ENCODE measurements at places on chromosomes 3 and 15.

DNA sequence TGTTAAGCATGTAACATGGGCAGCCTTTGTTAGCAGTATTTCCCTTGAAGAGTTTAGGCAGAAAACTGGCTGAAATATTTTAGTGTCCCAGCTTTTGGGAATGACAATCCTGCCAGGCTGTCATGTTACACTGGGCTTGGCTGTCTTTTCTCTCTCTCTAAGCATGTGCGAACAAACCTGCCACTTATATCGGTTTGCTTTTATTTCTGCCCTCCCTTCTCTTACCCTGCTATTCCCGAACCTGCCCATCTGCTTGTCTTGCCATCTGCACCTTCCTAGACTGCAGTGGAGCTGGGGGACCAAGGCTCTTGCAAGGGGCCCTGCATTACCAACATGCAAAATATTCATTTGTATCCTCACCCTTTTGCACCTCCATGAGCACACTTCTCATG, 339.6 kb downstream of the EPHB1 start:
- no peak for DNase-seq

DNA sequence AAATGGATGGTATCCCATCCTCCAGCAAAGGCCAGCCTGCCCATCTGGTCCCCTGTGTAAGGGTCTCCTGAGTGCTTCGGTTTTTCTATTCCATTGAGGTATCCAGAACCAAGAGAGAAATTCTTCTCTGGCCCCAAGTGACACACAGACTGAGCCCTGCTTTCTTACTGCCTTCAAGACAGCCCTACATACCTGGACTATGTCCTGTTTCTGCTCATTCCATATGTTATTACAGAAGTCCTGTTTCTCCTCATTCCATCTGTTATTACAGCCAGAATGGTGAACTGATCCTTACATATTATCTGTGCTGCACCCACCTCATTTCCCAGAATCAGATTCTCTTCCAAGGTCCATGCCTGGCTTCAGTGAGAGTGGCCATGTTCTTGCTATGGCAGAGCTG, 115.2 kb downstream of the DCLK3 start:
- DNase-seq = no peak

GRCh38 chr3:4824926-4825325, 154.3 kb upstream of the BHLHE40 start:
- peak; percentile 92 for DNase-seq

GRCh38 chr3:71135373-71136088, 448.0 kb downstream of the FOXP1 start:
- no peak for DNase-seq

GRCh38 chr3:13894096-13894806, 14.4 kb upstream of the WNT7A start:
- no peak for DNase-seq

GRCh38 chr3:196726788-196727675, 12.6 kb upstream of the PAK2 start:
- DNase-seq = peak; percentile 21

GRCh38 chr3:26091626-26092025, 301.7 kb downstream of the OXSM start:
- no peak for DNase-seq

- no peak for DNase-seq
These were observed 4.9 kb downstream of the ISL2 start for GRCh38 chr15:76341366-76342057.

DNA sequence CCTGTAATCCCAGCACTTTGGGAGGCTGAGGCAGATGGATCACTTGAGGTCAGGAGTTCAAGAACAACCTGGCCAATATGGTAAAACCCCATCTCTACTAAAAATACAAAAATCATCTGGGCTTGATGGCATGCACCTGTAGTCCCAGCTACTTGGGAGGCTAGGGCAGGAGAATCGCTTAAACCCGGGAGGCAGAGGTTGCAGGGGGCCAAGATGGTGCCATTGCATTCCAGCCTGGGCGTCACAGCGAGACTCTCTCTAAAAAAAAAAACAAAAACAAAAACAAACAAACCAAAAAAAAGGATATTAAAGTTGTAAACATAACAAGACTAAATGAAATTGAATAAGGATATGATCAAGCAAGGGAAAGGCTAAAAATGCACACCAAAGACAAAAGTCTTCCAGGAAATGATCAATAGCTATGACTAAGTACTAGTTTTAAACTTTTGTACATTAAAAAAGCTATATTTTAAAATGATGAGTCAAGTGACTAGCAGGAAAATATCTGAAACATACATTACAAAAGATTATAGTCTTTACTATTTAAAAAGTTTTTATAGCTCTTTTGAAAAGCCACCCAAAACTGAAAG, 28.6 kb downstream of the KLHL6 start:
- no peak for DNase-seq

GRCh38 chr15:95086531-95087252, 855.3 kb downstream of the MCTP2 start:
- peak; percentile 50 for DNase-seq

GRCh38 chr15:31382713-31383045, 56.0 kb downstream of the KLF13 start:
- DNase-seq = no peak

DNA sequence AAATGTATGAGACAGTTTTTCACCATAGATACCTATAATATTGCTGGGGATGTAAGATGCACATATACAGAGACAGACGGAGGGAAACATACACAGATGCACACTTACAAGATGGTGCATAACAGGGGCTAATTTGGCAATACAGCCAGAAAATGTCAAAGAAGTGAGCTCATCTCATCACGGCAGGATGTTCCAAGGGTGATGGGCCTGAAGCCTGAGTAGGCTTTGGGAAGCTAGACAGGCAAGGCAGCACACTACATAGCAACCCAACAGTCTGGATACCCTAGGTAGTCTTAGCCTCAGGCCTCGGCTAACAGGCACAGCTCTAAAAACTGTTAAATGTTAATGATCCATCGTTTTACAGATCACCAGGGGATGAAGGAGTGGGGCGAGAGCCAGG, 148.5 kb downstream of the OSBPL10 start:
- no peak for DNase-seq

DNA sequence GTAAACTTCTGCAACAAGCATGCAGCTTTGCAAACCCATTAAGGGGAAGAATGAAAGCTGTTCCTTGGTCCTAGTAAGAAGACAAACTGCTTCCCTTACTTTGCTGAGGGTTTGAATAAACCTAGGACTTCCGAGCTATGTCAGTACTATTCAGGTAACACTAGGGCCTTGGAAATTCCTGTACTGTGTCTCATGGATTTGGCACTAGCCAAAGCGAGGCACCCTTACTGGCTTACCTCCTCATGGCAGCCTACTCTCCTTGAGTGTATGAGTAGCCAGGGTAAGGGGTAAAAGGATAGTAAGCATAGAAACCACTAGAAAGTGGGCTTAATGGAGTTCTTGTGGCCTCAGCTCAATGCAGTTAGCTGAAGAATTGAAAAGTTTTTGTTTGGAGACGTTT, 224.2 kb downstream of the P3H2 start:
- DNase-seq = no peak

- no peak for DNase-seq
These were observed 20.4 kb downstream of the HACD3 start for GRCh38 chr15:65550681-65551098.

DNA sequence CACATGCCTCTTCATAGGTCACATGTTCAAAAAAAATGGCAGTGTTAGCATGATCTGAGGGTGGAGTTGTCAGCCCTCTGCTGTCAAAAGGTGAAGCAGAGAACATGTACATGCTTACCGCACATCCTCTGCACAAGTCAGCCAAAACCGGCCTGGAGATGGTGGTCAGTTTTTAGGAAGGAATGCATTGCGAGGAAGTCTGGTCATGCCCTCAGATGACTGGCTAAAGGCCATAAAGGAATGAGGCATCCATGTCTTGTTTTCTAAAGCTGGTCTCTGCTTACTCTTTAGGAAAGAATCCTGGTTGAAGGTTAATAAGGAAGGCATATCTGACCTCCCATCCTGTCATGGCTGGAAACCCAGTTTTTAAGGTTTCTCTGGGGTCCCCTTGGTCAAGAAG, 292.0 kb upstream of the CCDC54 start:
- DNase-seq = no peak

- DNase-seq = peak; percentile 53
These were observed 18.0 kb upstream of the DNAJC13 start for GRCh38 chr3:132399054-132399929.

GRCh38 chr15:33089878-33090757, 104.4 kb downstream of the FMN1 start:
- no peak for DNase-seq

DNA sequence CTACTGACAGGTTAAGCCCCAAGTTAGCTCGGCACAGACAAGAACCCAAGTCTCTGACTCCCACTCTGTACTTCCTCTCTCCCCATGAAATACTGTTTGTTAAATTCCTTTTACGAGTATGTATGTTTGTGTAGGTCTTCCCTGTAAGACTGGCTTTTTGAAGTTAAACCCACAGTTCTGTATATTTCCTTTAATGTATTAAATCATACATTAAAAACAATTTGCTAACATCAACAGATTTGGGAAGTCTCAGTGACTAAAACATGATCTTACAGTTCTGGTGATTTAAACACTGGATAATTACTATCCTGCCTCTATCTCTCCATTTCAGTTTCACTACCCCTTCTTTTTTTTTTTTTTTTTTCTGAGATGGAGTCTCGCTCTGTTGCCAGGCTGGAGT, 4.4 kb downstream of the CMTM6 start:
- DNase-seq = no peak

DNA sequence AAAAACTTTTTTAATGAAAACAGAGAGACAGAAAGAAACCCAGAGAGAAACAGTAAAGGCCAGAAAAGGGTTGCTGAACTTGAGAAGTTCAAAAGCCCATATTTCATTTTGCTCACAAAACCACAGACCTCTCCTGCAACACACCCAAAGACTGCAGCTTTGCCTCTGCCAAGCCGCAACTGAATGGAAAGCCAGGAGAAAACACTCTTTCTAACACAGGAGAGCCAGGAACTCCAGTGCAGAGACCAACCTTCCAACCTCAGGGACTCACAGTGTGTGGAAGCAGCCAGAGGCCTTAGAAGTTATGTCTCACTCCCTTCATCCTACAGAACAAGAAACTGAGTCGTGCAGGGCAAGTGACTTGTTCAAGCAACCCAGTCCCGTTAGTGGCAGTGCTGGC, 163.1 kb upstream of the HES1 start:
- DNase-seq = no peak

DNA sequence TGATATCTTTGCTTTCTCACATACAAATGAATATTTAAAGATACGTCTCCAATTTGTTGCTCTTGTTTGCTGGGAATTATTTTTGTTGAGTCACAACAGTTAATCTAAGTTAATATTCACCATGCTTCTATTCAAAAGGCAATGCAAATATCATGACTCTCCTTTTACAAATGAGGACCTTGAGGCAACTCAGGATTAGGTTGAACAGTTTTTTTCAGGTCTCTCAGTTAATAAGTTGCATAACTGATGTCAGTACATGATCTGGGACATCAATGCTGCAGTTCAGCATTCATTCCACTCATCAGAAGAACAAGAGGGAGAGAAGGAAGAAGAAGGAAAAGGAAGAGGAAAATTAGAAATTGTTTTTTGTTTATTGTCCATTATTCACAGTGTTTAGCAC, 781 bp upstream of the NAALADL2 start:
- no peak for DNase-seq

DNA sequence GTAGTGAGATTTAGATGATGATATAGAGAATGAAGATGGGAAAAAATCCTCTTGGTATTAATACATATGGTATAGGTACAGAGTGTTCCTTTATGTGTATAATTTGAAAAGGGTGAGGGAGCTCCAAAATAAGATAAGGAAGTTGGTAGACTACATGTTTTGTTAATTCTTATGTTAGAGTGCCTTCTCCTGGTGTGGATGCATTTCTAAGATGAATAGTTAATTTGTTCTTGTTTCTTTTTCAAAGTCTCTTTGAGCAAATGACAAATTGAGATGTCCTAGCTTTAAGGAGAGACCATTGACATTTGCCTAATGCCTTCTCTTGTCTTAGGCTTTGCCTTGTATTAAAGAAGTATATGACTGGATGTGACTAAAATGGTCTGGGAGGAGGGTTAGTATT, 34.1 kb downstream of the AKAP13 start:
- DNase-seq = peak; percentile 66

- DNase-seq = no peak
These were observed 68.7 kb downstream of the SMAD6 start for GRCh38 chr15:66770518-66771350.

DNA sequence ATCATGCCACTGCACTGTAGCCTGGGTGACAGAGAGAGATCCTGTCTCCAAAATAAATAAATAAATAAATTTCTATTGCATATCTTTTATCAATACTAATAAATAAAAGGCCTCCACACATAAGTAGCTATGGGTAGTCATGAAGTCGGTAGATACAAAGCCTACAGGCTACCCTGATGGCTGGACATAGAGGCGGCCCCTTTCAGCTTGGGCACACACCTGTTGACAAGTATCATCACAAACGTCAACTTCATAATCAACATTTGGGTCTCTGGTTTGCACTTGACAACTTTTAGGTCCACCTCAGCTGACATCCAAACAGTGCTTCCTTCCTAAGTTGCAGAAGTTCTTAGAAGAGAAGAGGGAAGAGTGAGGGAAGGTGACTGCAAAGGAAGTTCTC, 53.4 kb downstream of the ITGA11 start:
- no peak for DNase-seq

GRCh38 chr3:11435440-11436165, 163.4 kb downstream of the ATG7 start:
- DNase-seq = no peak

DNA sequence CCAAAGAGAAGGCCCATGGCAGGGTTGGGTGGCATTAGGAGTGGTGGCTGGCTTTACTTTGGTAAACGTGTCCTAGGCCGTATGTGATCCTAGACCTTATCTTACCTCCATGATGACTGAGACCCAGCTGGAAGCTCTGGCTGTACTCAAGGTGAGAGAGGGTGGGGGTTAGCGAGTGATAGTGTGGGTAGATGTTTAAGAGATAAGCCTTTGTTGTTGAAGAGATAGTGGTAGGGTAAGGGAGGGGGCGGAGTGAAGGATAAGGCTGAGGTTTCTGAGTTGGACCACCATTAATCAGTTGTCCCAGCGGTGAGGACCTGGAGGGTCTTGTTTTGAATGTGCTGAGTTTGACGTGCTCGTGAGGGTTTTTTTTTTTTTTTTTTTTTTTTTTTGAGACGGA, 61.5 kb upstream of the ULK4 start:
- DNase-seq = no peak

DNA sequence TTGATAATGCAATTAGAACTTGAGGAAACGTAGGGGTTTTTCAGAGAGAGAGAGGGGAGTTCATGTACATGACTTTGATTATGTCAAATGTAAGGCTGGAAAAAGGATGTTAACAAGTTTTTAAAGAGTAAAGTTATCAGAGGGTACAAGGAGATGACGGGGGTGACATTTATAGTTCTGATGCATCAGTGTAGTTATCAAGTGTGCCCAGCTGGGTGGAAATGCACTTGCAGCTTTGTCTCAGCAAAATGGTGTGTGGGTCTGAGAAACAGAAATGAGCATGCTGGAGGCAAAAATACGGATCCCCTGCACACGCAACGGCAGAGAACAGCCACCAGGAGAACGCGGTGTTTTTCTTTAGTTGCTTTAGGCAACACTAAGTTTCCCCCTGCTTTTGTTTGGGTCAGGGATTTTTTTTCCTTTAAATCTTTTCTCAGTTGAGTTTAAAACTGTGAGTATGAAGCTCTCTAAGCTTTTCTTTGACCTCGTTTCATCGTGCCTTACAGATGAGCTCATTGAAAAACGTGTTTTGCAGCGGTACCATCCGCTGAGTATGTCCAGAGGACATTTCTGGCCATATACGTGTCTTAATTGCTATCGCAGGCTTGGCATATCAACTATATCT, 205.4 kb downstream of the PDZRN3 start:
- DNase-seq = no peak
